GM12892 (cell line): ENCODE measurements at places on chromosomes 12 and 14.

DNA sequence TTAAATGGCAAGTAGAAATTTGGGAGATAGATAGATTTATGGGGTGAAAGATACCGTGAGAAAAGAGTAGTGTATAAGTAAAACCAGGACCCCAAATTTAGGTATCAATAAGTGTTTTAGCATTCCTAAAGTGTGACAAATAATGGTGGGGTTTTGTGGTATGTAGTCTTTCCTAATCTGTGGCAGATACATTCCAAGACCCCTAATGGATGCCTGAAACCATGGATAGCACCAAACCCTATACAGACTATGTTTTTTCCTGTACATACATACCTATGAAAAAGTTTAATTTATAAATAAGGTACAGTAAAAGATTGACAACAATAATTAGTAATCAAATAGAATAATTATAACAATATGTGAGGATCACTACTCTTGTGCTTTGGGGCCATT, 14.4 kb upstream of the TCP11L2 start:
- DNase-seq, result no peak

- DNase-seq, result no peak
These were observed 235.4 kb downstream of the SEC23A start for GRCh38 chr14:38867561-38868150.

- DNase-seq, result no peak
These were observed 9.5 kb downstream of the ARL6IP4 start for GRCh38 chr12:122989874-122990419.

DNA sequence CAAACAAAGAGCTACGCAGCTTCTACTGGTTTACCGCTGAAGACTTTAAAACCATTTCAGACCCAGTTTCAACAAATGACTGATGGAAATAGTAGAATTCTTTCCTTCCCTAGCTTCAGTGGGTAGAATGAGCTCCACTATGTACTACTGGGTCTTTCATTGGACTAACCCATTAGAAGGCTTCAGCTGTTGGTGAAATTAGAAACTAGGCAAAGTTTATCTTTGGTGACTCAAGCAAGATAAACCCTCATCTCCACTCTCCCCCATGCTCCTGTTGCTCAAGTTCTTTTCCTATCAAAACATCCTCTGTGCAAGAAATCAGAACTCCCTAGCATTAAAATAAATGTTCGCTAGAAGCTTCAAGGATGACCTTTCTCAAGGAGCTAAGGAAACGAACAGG, 159.2 kb downstream of the PAWR start:
- DNase-seq, result no peak

DNA sequence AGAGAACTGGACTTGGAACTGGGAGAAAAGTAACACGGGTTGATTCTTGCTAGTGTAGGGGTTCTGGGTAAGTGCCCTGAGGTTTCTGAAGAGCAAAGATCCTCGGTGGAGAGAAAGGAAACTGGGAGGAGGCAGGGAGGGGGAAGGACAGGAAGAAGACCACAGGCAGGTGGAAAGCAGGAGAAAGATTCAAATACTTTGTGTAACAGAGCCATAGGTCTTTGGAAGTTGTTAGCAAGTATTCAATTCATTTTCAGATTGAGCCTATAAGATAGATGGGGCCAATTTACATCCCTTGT, 1.3 kb downstream of the PNP start:
- no peak for DNase-seq

GRCh38 chr12:119011231-119011630, 29.9 kb downstream of the SRRM4 start:
- no peak for DNase-seq

DNA sequence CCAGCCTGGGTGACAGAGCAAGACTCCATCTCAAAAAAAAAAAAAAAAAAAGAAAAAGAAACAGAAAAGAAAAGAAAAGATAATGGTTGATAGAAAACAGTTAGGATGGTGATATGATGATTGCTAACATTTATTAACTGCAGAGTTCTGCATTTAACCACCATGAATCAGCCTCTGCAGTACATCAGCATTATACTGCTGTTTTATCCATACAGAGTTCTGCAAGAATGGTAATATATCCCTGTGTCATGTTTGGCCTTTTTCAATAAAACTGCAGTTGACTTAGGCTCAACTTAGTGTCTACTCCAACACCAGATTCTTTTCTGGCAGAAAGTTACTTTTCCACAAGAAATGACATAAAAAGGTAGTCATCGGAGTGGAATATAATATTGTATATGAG, 62.6 kb downstream of the DUSP6 start:
- no peak for DNase-seq

- no peak for DNase-seq
These were observed 420 bp upstream of the PPP1R1A start for GRCh38 chr12:54588890-54589267.

- DNase-seq, result no peak
These were observed 82.4 kb downstream of the DIO3 start for GRCh38 chr14:101643651-101644050.

DNA sequence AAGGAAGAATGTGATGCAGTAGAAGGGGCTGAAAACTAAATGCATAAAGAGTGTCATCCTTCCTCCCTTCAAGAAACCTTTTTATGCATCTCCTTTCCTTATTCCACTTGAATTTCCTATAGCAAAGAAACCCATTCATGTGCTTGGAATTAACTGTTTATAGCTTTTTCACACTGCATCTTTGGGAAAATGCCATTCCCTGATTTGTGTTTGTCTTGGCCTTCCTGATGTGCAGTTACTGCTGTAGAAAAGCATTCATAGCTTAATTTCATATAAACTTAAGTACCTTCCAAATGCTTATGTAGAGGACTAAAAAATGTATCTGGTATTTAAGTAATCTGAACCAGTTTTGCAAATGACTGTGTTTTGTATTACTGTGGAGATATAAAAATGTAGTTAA, 61.8 kb downstream of the SDR9C7 start:
- no peak for DNase-seq

- DNase-seq, result no peak
These were observed 53.5 kb downstream of the CDC42BPB start for GRCh38 chr14:103003850-103004249.
